ENCODE measurements at places on chromosomes 5 and 9.

GRCh38 chr5:179224741-179225140, 120.5 kb downstream of the ADAMTS2 start:
- DNase-seq, result no peak

- DNase-seq, result no peak
Observed at GRCh38 chr9:1458503-1458902, 408.3 kb downstream of the DMRT2 start.

DNA sequence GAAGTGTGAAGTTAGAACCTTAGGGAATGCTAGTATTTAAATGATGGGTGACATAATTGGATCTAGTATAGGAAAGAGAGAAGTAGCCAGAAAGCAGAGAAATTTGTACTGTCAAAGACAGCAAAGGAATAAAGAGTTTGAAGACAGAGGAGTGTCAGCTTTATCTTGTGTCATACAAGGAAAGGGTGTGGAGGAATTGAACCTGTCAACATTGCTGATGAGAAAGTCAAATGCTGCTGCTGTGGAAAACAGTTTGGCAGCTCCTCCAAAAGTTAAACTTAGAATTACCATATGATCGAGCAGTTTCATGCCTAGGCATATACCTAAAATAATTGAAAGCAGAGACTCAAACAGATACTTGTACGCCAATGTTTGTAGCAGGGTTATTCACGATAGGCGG, 63.7 kb downstream of the DENND4C start:
- DNase-seq, result no peak

DNA sequence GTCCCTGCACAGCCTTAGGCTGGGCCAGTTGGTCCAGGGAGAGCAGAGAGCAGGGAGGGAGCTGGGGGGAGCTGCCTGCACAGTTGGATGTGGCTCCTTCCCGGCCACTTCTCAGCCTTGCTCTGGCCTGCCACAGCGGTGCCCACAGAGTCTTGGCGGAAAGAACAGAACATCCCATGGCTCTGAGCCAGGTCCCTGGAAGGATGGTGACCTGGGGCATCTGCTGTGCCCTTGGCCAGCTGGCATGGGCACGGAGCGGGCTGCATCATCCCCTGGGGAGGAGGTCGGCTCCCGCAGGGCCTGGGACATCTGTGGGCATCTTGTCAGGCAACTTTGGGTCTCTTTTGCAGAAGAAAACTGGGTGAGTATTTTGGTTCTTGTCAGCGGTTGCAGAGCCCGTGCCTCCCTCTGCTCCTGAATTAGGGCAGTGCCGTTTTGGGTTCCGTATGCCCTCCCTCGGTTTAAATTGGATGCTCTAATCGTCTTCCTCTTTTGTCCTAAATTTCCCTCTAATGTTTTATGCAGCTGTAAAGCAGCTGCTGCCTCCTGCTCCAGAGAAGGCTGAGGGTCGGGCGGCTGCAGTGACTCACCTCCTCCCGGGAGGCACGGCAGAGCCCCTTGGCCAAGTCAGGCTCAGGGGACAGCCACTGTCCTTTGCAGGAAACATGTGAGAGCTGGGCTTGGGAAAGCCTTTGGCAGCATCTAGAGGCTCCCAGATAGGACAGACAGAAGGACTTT, 10.5 kb upstream of the NACC2 start:
- DNase-seq, result no peak

DNA sequence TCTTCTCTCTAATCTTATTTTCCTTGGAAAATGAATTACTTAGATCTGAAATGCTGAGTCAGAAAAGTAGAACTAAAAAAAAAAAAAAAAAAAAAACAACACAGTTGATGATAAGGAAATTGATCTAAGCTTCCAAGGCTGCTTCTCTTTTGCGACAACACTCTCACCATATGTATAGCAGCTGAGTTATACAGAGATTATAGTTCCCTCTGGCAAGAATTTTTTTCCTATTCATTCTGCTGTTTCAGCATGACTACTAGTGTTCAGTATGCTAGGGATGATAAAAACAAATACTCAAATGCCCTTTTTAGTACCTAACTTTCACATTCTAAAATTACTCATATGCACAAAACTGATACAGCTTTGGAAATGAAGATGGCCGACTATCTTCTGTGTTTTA, 267.3 kb downstream of the MLLT3 start:
- DNase-seq, result no peak

- DNase-seq, result no peak
Observed at GRCh38 chr9:123923377-123923776, 6.5 kb downstream of the DENND1A start.

- DNase-seq, result no peak
Observed at GRCh38 chr5:54523534-54523933, 6.0 kb downstream of the SNX18 start.

DNA sequence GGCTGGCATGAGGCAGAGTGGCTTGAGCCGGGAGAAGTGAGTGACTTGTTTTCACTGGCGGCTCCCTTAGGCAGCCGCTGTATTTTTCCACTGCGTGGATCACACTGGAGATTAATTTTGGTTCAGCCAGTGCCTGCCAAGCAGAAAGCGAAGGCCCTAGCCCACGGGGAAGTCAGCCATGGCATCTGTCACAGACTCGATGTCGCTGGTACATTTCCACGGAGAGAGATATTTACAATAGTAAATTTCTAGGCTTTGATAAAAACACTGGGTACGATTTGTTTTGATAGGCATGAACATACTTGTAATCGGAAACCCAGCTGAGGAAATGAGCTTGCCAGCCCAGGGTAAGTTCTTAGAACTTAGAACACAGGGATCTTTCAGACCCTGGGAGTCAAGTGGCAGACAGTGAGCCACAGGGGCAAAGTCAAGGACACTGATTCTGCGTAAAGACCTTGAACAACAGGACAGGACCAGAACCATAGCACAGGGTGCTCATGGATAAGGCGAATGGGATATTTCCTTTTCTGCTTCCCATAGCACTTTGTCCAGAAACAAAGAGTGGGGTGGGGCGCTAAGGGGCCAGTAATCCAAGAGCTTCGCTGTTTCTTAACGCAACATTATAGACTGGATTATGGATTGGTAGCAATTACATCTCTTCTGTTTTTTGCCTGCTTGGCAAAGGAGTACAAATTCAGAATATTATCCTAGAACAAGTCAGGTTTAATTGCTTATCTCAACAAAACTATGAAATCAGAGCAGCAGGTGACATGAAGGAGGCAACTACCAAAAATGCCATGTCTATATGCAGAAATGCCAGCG, 4.5 kb downstream of the DUSP1 start:
- DNase-seq, result no peak

DNA sequence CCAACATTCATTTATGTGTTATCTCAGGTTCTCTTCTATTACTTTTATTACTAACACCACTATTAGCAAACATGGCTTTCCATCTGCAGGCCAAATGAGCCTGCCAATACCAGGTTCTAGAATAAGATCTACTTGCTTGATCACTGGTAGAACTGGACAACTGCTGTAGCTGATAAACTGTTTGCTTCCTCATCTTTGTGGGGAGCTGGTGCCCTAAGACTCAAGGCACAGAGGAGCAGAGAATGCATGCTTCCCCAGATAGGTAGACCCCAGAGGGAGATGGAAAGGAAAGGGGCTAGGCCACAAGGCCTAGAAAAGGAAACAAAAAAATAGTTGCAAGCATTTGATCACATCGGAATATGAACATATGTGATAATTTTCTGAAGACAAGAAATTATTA, 30.7 kb upstream of the AUH start:
- DNase-seq, result no peak

GRCh38 chr5:20619591-20619990, 631.6 kb upstream of the CDH18 start:
- no peak for DNase-seq

DNA sequence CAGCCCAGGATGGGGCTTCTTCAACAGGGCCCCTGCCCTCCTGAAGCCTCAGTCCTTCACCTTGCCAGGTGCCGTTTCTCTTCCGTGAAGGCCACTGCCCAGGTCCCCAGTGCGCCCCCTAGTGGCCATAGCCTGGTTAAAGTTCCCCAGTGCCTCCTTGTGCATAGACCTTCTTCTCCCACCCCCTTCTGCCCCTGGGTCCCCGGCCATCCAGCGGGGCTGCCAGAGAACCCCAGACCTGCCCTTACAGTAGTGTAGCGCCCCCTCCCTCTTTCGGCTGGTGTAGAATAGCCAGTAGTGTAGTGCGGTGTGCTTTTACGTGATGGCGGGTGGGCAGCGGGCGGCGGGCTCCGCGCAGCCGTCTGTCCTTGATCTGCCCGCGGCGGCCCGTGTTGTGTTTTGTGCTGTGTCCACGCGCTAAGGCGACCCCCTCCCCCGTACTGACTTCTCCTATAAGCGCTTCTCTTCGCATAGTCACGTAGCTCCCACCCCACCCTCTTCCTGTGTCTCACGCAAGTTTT, 23.6 kb downstream of the PCDHGC5 start:
- DNase-seq, result peak; percentile 90

DNA sequence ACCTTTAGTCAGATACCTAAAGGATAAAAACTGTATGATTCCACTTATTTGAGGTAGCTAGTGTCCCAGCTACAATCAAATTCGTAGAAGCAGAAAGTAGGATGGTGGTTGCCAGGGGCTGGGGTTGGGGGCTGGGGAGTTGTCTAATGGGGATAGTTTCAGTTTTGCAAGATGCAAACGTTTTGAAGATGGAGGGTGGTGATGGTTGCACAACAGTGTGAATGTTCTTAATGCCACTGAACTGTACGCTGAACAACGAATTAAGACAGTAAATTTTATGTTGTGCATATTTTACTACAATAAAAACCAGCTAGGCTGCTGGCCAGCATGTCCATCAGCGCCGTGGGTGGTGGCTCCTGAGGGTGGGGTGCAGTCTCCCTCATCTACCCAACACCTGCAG, 137.8 kb downstream of the GADD45G start:
- DNase-seq, result no peak

GRCh38 chr5:103402851-103403250, 144.3 kb downstream of the MACIR start:
- no peak for DNase-seq

GRCh38 chr5:14025569-14026286, 81.2 kb upstream of the DNAH5 start:
- DNase-seq, result no peak

DNA sequence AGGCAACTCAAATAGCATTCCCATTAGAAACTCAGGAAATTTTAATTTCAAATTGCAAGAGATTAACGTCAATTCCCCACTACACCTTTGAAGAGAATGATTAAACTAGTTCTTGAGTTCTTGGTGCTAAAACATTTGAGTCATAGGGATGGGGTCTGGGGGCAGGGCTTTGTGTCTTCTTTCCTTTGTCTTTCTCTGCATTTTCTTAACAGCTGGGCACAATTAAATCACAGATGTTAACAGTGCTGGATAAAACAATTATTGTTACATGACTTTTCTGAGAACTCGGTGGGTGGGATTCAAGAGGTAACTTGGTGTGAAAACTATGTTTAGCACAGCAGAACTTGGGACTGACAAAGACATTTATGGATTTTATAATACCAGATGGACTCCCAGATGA, 351.9 kb upstream of the TNC start:
- no peak for DNase-seq

- no peak for DNase-seq
Observed at GRCh38 chr9:23552876-23553601, 273.0 kb downstream of the ELAVL2 start.

DNA sequence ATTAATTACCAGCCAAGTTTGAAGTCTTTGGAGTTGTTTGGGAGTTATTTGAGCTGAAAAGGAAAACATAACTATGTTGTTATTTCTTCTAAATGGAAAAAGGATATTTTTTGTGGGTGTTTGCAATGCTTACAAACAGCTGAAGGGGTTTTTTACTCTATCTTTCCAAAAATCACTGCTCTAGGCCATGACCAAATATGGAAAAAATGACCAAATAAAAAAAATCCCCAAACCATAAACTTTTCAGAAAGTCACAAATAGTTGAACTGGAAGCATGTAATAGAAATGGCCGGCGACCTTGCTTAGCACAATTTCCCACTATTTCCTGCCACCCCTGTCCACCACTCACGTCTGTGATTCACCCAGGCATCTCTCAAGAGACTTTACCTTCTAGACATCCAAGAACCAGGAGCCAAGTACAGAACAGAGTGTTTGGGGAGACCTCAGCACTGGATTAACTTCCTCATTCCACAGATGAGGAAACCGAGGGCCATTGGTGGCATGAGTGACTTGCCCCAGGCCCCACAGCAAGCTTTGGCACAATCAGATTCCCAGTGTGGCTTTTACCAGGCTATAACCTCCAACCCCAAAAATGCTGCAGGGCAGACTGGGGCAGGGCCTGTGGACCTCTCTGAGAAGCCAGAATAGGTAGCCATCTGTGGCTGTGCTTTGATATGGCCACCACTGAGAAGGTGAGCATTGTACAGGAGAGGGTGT, 84.5 kb downstream of the NRG2 start:
- DNase-seq, result no peak

DNA sequence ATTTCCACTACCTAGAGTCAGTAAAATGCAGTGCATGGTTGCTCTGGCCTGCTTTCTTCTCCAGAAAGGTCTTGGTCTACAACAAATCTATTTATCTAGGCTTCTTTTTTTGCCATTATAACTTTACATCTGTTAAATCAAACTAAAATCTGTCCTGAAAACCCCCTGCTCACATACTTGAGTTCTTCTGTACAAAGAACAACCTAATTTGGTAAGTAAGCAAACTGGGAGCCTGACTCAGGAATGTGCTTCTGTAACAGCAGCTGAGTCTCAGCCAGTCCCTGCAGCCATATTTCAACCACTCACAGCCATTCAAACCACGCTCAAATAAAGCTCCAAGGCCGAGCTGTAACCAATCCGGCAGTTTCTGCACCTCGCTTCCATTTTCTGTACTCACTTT, 95.8 kb downstream of the PLPP1 start:
- no peak for DNase-seq

DNA sequence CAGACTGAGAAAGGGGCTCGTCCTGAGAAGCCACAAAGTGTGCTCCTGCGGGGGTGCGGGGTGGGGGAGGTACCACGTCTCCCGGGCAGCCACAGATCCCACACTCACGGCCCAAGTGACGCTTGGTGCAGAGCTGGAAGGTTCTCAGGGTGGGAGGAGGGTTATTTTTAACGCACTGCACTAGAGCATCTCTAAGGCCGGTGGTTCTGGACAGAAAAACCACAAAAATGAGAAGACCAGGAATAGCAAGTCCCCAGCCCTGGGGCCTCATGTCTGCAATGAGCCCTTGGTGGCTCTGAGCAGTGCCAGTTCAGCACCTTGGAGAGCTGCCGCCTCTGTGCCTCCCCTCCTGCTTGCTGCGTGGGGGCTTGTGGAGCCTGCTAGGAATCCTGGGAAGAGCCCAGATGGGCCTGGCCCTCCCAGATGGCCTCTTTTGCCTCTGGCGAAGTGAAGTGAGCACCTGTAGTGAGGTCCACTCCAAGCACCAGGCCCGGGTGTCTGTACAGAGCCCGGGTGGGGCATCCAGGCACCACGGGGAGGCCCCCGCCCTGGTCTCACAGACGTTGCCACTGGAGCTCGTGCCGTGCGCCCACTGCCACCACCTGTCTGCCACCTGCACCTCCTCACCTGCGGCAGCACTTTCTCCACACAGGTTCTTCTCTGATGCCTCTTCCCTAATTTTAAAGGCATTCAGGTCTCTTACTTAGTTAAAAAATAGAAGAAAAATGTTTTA, 48.9 kb upstream of the CACNA1B start:
- DNase-seq, result peak; percentile 30

Data from stimulated activated CD4-positive, alpha-beta T cell treated with anti-CD3 and anti-CD28 coated beads, Interleukin-2, amount 100 ng/mL, for 24 hours (primary cell).